ENCODE measurements at places on chromosomes 16 and 17. TPM values are rescaled to one million over a fixed set of nuclear protein-coding genes. Genes with fewer than 3 reads are reported as not detected.

GRCh38 chr17:15256689-15257088, 8.4 kb downstream of the PMP22 start:
- DNase-seq: no peak

The NPIPB9 gene
- 2.1 TPM for total RNA-seq

- DNase-seq: no peak
Measured at GRCh38 chr17:39402890-39403605, 1.6 kb upstream of the FBXL20 start.

- DNase-seq: no peak
Measured at GRCh38 chr17:2435862-2436261, 35.0 kb upstream of the MNT start.

DNA sequence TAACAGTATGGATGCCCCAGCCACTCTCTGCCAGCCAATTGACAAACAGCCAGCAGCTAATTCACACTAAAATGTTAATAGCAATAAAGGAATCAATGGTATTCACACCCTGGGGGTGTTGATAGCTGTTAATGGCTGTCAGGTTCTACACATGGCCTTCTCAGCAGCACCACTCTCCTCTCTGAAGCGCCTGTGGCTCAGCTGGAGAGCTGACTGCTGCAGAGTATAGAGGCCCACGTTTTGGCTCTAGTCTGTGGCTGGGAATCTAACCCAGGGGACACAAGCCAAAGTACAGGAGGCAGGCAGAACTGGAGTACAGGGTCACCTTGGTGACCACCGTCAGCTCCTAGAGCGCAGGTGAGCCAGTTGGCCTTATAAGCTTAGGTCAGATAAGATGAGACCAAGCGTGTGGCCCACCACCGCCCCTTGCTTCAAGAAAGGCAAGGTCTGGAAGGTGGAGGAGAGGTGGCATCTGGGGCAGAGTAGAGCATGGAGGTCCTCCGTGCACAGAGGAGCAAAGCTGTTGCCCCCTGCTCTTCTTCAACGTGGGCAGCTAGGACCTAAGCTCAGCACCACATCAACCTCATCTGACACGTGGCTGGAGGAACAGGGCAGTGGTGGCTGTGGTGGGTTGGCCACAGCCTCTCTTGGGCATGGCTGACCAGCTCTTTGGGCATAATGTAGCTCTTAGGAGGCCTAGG, 25.4 kb downstream of the CCR7 start:
- DNase-seq: no peak

GRCh38 chr16:56988948-56989945, at the start of gene NLRC5:
Gene NLRC5 (plus strand): TSS chr16:56989557. CDS start chr16:57020713, 31,156 bp downstream.
- peak; percentile 83 for DNase-seq

GRCh38 chr17:81957691-81958432, 3.1 kb downstream of the NOTUM start:
- DNase-seq: no peak
